ENCODE measurements at places on chromosomes 4 and X.

GRCh38 chr4:94813221-94813620 lies 55.5 kb downstream of the BMPR1B start:
- no peaks in the 10 kb centered on the region for H3K4me1 ChIP-seq
- peaks cover 9% of the 10 kb centered on the region for H3K27me3 ChIP-seq
- no peaks in the 10 kb centered on the region for H3K36me3 ChIP-seq
- DNase-seq = no peak
- no peak overlapping the region for H3K4me3 ChIP-seq

- no peak overlapping the region for H3K4me3 ChIP-seq
- no peaks in the 10 kb centered on the region for H3K27me3 ChIP-seq
- peaks cover 65% of the 10 kb centered on the region for H3K4me1 ChIP-seq
- H3K27ac ChIP-seq = peak overlapping the region; percentile 67
These were observed 9.3 kb downstream of the ZXDA start for GRCh38 chrX:57900975-57901374.

DNA sequence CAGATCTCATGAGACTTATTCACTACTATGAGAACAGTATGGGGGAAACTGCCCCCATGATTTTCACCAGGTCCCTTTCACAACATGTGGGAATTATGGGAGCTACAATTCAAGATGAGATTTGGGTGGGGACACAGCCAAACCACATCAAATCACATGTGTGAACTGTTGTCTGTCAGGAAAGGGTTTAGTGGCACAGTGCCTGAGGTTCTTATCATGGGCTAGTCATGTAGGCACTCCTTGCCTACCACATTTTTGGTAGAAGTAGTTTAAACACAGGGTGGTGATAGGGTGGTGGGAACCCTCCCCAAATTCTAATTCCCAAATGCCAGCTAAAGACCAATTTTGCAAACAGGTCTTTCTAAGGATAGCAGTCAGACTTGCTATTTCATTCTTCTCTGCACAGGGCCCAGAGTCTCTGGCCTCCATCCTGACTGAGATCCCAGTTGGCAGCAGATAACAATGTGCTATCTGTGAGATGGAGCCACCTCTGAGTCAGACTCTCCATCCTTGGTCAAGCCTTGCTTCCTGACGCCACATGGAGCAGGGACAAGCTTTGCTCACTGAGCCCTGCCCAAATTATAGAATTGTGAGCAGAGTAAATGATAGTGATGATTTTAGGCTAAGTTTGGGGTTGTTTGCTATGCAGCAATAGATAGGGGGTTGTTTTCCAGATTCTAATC lies 33.5 kb upstream of the SETD7 start:
- no peak overlapping the region for H3K4me3 ChIP-seq
- no peaks in the 10 kb centered on the region for H3K27me3 ChIP-seq
- DNase-seq = no peak
- H3K4me1 ChIP-seq = no peaks in the 10 kb centered on the region

DNA sequence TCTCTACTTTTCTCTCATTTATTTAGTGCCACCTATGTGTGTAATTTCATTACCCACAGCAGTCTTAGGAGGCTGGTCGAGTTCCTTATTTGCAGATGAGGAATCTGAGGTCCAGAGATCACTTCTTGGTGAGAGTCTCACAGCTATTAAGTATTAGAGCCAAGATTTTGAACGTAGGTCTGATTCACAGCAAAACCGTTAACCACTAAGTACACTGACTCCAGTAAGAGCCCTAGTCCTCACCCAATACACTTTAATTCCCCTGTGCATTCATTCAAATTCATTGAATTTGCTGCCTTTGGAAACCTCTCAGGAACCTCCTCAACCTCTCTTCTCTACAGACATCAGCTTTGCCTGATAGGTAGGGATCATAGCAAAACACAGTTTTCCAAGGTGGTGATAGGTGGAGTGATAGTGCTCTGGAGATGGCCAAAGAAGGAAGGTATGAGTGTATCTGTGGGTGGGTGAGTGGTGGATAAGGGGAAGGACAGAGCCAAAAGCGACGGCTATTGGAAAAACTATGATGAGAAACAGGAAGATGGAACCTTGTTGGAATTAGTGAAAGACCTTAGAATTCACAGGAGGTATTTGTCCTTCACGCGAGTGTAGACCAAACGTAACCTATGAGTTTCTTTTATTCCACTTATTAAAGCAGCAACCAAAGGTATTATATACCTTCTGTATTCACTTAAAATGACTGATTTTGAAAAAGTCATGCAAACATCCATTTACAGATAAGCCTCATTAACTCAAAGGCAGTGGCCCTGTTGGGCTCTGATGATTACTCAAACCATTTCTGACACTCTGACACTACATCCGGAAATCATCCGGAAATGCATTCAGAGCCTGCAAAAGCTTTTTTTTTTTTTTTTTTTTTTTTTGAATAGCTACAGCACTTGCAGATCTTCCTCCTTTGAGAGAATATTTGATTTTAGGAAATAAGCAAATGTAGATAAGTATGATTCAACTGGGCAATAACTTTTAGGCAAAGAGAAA lies 6.3 kb downstream of the FMR1 start:
- H3K36me3 ChIP-seq = no peaks in the 10 kb centered on the region
- no peak overlapping the region for H3K27ac ChIP-seq
- DNase-seq = no peak
- H3K27me3 ChIP-seq = no peaks in the 10 kb centered on the region
- H3K4me1 ChIP-seq = peaks cover 11% of the 10 kb centered on the region

DNA sequence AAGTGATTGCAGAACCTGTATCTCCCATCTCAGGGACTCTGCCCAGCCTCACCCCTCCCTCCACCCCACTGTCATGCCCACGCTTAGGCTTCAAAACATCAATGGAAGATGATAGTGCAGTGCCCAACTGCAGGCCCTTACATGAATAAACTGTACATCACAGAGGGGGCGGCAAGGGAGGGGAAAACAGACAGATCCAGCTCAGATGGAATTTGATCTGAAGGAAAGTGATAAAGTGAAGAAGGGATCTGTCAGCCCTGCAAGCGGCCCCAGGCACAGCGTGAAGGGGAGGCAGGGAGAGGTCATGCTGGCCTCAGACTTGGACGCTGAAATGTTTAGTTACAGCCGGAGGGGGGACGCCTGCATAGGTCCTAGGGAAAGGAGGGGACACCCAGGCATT lies 38.5 kb downstream of the GYG2 start:
- no peaks in the 10 kb centered on the region for H3K36me3 ChIP-seq
- DNase-seq = no peak
- H3K4me1 ChIP-seq = no peaks in the 10 kb centered on the region
- peaks cover under 1% of the 10 kb centered on the region for H3K27me3 ChIP-seq
- H3K27ac ChIP-seq = no peak overlapping the region

DNA sequence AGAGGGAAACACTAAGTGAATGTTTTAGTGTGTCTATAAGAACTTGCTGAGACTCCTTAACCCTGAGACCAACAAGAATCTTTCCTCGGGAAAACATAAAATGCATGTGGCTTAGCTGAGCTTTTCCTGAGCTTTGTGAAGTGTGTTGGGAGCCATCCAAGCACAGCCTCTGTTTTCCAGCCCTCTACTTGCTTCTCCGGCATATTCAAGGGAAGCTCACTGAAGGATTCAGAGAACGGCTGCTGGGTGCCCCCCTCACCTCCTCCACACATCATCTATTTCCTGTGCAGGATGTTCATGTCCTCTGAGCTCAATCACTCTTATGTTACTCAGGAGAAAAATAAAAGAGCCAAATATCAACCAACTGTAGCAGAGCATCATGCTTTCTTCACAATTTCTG lies 492.1 kb downstream of the IL15 start:
- DNase-seq = peak; percentile 13
- no peak overlapping the region for H3K4me3 ChIP-seq
- H3K27ac ChIP-seq = no peak overlapping the region
- no peaks in the 10 kb centered on the region for H3K27me3 ChIP-seq
- H3K36me3 ChIP-seq = peaks cover 2% of the 10 kb centered on the region

- no peak overlapping the region for H3K27ac ChIP-seq
- peaks cover 83% of the 10 kb centered on the region for H3K36me3 ChIP-seq
- no peaks in the 10 kb centered on the region for H3K27me3 ChIP-seq
- DNase-seq = no peak
- H3K4me1 ChIP-seq = peaks cover 26% of the 10 kb centered on the region
- H3K4me3 ChIP-seq = no peak overlapping the region
These were observed 28.8 kb downstream of the SH3TC1 start for GRCh38 chr4:8227771-8228318.

DNA sequence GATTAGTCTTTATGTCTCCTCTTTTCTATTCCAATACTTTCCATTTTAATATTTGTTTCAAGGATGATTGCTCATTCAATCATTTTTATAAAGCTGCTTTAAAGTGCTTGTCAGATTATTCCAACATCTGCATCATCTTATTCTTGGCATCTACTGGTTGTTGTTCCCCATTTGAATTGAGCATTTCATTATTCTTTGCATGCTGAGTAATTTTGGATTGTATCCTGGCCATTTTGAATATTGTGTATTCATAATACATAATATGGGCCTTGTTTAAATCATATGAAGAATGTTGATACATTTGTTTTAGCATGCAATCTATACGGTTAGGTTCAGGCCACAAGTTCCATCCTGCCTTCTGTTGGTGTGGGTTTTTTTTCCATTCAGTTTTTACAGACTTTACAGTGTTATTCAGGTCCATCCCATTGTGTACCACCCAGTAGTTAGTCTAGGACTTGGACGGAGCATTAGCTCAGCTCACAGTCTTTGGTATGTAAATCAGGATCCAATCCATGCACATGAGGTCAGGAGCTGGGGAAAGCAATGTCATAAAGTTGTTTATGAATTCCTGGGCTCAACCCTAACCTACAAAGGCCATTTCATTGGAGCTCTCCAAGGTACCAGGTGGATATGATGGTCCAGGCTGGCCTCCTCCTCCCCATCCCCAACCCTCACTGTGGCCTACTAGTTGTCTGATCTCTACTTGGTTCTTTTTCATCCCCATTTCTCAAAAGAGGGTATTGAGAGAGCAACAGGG lies 20.3 kb downstream of the RGN start:
- H3K4me3 ChIP-seq = no peak overlapping the region
- DNase-seq = no peak
- no peaks in the 10 kb centered on the region for H3K4me1 ChIP-seq
- H3K36me3 ChIP-seq = no peaks in the 10 kb centered on the region

GRCh38 chrX:21412883-21413282 lies 38.7 kb downstream of the CNKSR2 start:
- H3K36me3 ChIP-seq = no peaks in the 10 kb centered on the region
- H3K27me3 ChIP-seq = no peaks in the 10 kb centered on the region
- H3K27ac ChIP-seq = no peak overlapping the region
- no peaks in the 10 kb centered on the region for H3K4me1 ChIP-seq
- no peak overlapping the region for H3K4me3 ChIP-seq

DNA sequence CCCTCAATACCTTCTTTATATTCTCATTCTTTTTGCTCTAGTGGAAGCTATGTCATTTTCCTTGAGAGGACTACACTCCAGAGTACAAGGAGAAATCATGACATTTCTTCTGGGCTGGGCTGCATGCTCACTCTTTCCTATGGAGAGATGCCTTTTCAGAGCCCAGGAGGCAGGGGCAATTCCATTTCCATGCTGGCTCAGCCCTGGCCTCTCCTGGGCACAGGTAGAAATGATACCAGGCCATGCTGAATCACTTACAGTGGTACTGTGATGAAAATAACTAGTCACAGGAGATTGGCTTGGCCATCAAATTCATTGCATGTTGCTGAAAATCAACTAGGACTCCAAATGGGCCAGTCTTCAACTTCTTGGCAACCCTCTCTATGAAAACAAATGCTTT lies 34.0 kb upstream of the PPARGC1A start:
- H3K4me1 ChIP-seq = peaks cover 9% of the 10 kb centered on the region
- no peak for DNase-seq
- no peaks in the 10 kb centered on the region for H3K36me3 ChIP-seq

DNA sequence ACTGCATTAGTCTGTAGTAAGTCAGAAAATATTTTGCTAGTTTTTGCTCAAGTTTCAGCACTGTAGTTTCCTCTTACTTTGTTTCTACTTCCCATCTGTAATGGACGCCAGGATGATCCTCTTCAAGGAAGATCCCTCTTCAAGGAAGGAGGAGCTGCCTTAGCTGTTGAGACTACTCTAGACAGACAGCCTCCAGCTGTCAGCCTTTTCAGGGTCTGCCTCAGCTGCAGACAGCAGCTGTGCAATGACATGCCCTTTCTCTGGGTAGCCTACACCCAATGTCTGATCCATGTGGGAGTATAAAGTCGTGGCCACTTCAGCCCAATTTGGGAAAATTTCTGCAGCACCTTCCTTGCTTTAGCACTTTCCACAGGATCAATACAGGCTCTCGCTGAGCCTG lies 281.0 kb upstream of the MAOA start:
- no peak overlapping the region for H3K4me3 ChIP-seq
- H3K36me3 ChIP-seq = no peaks in the 10 kb centered on the region
- DNase-seq = no peak

DNA sequence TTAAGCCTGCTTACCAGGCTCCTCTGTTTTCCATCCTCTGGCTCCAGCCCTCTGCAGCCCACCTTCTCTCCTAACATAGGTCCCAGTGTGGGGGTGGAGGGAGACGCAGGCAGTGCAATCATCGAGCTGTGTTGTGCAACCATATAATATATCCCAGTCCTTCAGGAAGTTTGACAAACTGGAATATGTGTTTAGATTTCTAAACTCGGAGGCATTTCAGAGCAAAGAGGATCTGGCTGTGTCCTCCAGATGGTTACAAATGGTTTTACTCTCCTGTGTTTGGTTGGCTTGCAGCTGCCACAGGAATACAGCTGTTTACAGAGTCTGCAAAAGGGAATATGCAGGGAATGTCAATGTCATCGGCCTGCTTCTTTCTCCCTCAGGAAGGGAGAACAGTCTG lies 195.3 kb upstream of the LNX1 start:
- H3K4me3 ChIP-seq = no peak overlapping the region
- no peaks in the 10 kb centered on the region for H3K36me3 ChIP-seq
- H3K27ac ChIP-seq = no peak overlapping the region
- no peak for DNase-seq

All from heart right ventricle (tissue), 16 donors.